ENCODE measurements at places on chromosomes 3 and 15.

GRCh38 chr3:158847452-158847821, 45.6 kb downstream of the MFSD1 start:
- DNase-seq, result no peak

DNA sequence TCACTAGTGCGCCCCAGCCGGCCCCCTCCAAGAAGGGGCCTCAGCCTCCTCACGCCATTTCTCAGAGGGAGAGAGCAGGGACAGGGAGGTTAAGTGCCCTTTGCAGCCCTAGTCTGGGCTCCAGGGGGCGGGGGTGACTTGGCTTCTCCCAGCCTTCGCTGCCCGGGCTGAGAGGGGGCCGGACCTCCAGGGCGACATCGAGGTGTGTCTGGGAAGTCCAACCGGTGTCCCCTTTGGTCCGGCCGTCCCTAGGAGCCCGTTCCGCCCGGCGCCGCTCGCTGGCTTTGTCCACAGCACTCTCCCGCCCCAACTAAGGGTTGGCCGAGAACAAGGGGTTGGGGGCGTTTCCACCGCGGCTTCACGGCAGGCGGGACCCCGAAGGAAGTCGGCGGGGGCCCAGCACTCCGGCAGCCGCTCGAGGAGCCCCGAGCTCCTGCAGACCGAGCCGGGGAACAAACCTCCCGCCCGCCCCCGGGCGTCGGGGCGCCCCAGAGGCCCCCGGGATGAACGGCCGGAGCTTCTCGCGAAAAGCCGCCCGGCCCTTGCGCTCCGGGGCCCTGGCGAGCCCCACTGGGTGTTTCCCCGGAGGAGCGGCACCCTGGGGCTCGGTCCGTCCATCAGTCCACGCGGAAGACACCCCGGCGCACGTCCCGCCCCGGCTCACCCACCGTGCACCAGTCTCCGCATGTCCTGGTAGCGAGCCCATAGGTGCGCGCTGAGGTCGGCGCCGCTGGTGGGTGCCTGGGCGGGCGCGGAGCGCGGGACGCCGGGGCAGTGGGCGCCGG, 627 bp downstream of the NT5DC2 start:
- DNase-seq, result no peak

- DNase-seq, result no peak
Observed at GRCh38 chr3:71585131-71585530, 1.6 kb upstream of the FOXP1 start.

- no peak for DNase-seq
Observed at GRCh38 chr3:106673926-106674569, 703.2 kb upstream of the CCDC54 start.
